ENCODE measurements at places on chromosomes 3 and 15.

- DNase-seq = no peak
Measured at GRCh38 chr3:186526256-186526606, 17.9 kb downstream of the CRYGS start.

GRCh38 chr3:17032407-17033034, 147.8 kb downstream of the PLCL2 start:
- DNase-seq = no peak

- no peak for DNase-seq
Measured at GRCh38 chr3:169498336-169498735, 165.2 kb downstream of the MECOM start.

- DNase-seq = no peak
Measured at GRCh38 chr3:93969997-93970396, 3.7 kb downstream of the PROS1 start.

GRCh38 chr3:186142393-186142932, 33.6 kb upstream of the ETV5 start:
- DNase-seq = no peak

DNA sequence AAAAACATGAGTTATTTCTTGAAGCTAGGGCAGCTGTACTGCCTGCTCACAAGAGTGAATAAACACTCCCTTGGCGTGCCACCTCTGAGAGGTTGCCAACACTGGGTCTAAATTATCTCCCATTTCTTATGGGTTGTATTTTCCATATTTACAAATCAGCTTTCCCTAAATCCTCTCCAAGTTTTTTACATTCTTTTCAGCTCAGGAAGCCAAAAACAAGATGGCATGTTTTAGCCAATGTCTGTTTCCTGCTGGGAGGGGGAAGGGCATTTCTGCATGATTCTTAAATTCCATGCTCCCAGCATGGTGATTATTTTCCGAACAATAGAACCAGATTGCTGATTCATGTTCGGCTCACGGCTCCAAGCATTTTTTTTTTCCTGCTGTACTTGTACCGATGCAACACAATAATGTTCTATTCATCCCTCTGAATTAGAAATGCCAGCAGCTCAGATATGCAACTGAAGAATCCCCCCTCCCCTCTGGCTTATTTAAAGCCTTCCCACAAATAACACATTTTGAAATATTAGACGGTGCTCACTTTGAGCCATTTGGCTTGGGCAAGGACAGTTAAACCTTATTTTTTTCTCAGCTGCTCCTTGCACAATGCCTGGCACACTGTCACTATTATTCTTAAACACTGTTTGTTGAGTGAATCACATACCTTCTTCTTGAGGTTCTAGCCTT, 252.5 kb downstream of the THRB start:
- DNase-seq = no peak

DNA sequence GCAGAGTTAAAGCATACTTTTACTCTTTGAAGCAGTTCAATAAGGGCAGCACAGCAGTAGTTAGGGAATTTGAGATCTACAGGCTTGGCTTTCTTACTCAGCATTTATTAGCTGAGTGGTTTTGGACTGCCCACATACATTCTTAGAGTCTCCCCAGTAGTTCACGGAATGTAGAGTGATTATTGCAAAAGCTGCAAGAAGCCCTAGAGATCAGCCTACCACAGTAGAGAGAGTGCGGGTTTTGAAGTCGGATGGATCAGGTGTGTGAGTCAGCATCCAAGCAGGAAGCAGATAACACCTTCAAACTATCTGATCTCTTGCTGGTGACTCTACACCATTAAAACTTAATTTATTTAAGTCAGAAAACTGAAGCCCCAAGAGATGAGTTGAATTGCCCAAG, 171.9 kb downstream of the SYNPR start:
- DNase-seq = no peak

- DNase-seq = no peak
Measured at GRCh38 chr3:99172736-99173657, 271.5 kb upstream of the DCBLD2 start.

DNA sequence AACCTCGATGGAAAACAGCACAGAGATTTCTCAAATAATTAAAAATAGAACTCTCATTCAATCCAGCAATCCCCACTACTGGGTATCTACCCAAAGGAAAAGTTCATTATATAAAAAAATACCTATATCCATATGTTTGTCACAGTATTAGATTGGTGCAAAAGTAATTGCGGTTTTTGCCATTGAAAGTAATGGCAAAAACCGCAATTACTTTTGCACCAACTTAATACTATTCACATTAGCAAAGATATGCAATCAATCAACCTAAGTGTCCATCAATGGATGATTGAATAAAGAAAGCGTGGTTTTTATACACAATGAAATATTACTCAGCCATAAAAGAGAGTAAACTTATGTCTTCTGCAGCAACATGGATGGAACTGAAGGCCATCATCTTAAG, 12.2 kb upstream of the CCDC54 start:
- DNase-seq = no peak

- no peak for DNase-seq
Measured at GRCh38 chr3:141553055-141553454, 66.2 kb downstream of the RASA2 start.

Measured in stimulated activated CD4-positive, alpha-beta T cell treated with anti-CD3 and anti-CD28 coated beads, Interleukin-12 subunit alpha, Interleukin-12 subunit beta, amount 100 ng/mL, for 24 hours (primary cell).